Thoracic aorta (tissue), 2 donors: ENCODE measurements at places on chromosomes 1 and 21. TPM values are rescaled to one million over a fixed set of nuclear protein-coding genes. Genes with fewer than 3 reads are reported as not detected.

- no peak overlapping the region for H3K4me3 ChIP-seq
- no peak for DNase-seq
- no peaks in the 10 kb centered on the region for H3K27me3 ChIP-seq
- peaks cover 37% of the 10 kb centered on the region for H3K36me3 ChIP-seq
Measured at GRCh38 chr1:26838474-26839338, 12.2 kb downstream of the ZDHHC18 start.

DNA sequence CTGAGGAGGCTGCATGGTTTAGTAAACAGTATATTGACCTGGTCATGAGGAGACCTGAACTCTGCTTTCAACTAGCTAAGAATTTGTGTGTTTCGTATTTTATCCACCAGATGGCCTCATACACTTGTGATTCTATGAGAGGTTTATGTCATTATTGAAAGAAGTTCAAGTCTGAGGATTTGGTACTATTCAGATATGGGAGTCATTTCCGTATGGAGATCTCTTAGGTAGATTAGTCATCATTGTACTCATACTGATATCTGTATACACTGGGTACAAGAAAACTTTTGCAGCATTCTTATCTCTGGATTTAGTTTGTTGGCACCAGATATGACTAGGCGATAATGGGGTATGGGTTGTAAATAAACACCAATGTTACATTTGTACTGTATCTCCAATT is 26.6 kb downstream of the ATF6 start:
- H3K4me1 ChIP-seq, result no peaks in the 10 kb centered on the region
- peaks cover 28% of the 10 kb centered on the region for H3K36me3 ChIP-seq
- no peaks in the 10 kb centered on the region for H3K27me3 ChIP-seq

DNA sequence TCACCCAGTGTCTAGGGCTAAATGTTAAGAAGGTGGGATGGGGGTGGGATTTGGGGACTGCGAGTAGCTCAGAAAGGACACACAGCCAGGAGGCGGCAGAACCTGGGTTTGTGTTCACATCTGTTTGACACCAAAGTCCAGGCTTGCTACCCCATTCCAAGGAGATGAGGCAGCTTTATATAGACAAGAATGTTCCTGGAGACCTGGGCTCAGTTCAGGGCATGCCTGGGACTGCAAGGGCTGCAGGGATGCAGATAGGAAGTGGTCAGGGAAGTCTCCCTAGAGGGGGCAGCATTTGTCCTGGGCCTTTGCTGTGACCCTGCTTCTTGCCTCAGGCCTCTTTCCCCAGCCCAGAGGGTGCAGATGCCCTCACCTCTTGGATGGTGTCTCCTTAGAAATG is 16.3 kb downstream of the PADI3 start:
- no peaks in the 10 kb centered on the region for H3K27me3 ChIP-seq
- no peak for DNase-seq
- H3K36me3 ChIP-seq, result no peaks in the 10 kb centered on the region

DNA sequence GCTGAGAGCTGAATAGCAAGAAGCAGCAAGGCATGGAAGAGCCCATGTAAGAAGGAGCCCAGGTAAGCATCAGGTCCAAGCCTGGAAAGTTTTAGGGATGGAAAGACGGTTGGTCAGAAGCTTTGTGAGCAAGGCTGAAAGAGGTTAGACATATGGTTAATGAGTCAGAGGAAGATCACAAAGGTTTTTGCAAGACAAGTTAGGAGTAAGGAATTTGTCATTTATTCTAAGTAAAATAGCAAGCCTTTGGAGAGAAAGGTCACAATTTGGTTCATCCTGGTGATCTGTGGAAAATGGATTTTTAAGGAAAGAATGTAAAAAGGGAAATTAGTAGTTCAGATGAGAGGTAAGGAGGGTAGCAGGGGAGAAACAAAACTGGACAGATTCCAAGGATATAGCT is 106.7 kb downstream of the DPYD start:
- no peaks in the 10 kb centered on the region for H3K36me3 ChIP-seq
- no peak for DNase-seq
- no peaks in the 10 kb centered on the region for H3K4me1 ChIP-seq
- no peak overlapping the region for H3K4me3 ChIP-seq
- H3K27me3 ChIP-seq, result no peaks in the 10 kb centered on the region

GRCh38 chr1:30008372-30008997 is 714.9 kb downstream of the MATN1 start:
- H3K36me3 ChIP-seq, result no peaks in the 10 kb centered on the region
- no peaks in the 10 kb centered on the region for H3K27me3 ChIP-seq
- no peaks in the 10 kb centered on the region for H3K4me1 ChIP-seq

DNA sequence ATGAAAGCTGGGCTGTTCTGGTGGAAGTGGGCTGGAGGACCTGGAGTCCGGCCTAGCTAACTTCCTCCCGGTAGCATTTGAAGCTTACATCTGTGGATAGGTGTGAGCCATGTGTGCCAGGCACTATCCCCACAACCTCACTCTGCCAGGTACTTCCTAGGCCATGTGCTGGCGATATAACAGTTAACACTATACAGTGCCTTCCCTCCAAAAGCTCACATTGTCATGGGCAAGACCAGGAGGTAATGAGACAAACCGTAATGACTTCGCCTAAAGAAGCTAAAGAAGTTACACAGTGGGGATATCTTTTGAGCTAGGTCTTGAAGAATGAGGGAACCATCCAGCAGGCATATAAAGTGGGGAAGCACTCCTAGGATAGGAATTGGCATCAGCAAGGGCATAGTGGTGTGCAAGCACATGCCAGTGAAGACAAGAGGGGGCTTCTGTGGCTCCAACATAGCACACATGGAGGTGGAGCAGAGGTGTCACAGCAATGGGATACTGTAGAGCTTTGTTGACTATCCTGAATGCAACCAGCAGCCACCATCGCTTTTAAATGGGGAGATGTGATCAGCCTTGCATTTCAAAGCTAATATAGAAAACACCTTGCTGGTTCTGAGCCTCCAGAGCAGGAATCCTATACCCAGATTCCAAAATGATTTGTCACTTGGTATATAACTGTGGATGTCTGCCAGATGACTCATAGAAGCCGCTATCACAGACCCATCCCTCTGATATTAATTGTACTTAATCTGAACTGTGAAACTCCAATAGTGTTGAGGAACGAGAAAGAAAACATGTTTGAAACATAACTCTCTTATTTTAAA is 466.3 kb downstream of the LMO4 start:
- no peak for DNase-seq
- no peaks in the 10 kb centered on the region for H3K27me3 ChIP-seq
- no peak overlapping the region for H3K27ac ChIP-seq

Gene TAS1R2
- total RNA-seq, result not detected

GRCh38 chr1:156448134-156448967 is 52.2 kb downstream of the MEF2D start:
- H3K27me3 ChIP-seq, result no peaks in the 10 kb centered on the region
- no peak for DNase-seq
- H3K4me3 ChIP-seq, result no peak overlapping the region
- H3K36me3 ChIP-seq, result no peaks in the 10 kb centered on the region

GRCh38 chr1:108816049-108816893 is 40.6 kb downstream of the AKNAD1 start:
- peak; percentile 19 for DNase-seq
- no peaks in the 10 kb centered on the region for H3K27me3 ChIP-seq
- no peaks in the 10 kb centered on the region for H3K36me3 ChIP-seq
- peaks cover 18% of the 10 kb centered on the region for H3K4me1 ChIP-seq

Gene PEX10
- total RNA-seq, result 12.1 TPM

Gene ACTN2
- 32.2 TPM for total RNA-seq

Gene S100A3
- 25.0 TPM for total RNA-seq

Gene CYP4X1
- total RNA-seq, result 29.6 TPM

DNA sequence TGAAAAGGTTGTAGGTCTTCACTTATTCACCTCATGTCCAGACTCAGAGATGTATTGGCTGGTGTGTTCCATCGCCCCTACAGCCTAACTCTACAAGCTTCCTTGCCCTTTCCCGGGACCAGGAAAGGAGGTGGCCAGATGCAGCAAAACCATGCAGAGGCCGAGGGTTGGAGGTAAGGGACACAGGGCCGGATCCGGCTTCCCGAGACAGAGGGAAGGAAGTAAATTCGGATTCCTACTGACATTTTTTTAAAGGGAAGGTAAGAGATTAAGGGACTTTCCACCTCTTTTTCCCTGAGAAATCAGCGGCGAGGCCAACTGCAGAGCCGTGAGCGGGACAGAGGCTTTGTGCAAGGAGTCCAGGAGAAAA is 12.7 kb downstream of the EPHA10 start:
- no peaks in the 10 kb centered on the region for H3K4me1 ChIP-seq
- H3K4me3 ChIP-seq, result no peak overlapping the region
- H3K27me3 ChIP-seq, result peaks cover 8% of the 10 kb centered on the region

GRCh38 chr21:34123609-34124008 is 50.2 kb downstream of the MRPS6 start:
- H3K4me3 ChIP-seq, result peak overlapping the region; percentile 4
- peaks cover 88% of the 10 kb centered on the region for H3K4me1 ChIP-seq
- DNase-seq, result no peak
- peaks cover 4% of the 10 kb centered on the region for H3K36me3 ChIP-seq
- no peak overlapping the region for H3K27ac ChIP-seq

DNA sequence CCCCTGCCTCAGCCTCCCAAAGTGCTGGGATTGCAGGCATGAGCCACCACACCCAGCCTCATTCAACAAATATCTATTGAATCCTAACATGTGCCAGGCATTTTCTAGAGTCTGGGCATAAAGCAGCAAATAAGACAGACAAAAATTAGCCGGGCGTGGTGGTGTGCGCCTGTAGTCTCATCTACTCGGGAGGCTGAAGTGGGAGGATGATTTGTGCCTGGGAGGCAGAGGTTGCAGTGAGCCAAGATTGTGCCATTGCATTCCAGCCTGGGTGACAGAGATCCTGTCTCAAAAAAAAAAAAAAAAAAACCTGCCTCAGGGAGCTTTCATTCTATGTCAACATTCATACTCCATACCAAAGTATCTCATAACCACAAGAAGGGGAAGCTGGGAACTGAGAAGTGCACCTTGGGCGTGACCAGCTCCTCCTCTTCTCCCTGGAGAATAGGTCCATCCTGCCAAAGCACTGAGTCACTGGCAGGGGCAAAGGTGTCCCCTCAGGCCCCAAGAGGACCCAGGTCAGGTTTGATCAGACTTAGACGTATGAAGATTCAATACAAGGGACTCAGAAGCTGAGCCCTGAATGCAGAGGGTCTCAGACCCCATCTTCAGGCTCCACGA is 36.8 kb upstream of the PPP1R15B start:
- H3K27me3 ChIP-seq, result no peaks in the 10 kb centered on the region
- no peak overlapping the region for H3K27ac ChIP-seq

DNA sequence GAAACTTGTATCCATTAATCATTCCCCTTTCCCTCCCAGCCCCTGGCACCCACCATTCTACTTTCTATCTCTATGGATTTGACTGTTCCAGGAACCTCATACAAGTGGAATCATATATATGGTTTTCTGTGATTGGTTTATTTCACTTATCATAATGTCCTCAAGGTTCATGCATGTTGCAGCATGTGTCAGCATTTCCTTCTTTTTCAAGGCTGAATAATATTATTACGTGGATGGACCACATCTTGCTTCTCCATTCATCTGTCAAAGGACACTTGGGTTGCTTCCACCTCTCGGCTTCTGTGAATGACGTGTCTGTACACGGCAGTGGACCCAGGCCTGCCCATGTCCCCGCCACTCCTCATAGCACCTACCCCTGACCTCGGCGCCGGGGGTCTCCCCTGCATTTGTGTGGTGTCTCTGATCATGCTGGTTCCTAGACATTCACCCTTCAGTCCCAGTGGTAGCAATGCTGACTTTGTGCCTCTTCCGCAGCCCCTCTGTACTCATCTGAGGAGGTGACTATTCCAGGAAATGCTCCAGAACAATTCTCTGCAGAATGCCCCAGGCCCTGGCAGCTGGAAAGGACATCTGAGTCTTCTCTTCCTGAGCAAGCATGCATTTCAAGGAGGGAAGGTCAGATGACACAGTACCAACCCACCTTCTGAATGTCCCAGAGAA is 136.9 kb downstream of the PSMG1 start:
- no peak overlapping the region for H3K27ac ChIP-seq
- H3K4me1 ChIP-seq, result no peaks in the 10 kb centered on the region

DNA sequence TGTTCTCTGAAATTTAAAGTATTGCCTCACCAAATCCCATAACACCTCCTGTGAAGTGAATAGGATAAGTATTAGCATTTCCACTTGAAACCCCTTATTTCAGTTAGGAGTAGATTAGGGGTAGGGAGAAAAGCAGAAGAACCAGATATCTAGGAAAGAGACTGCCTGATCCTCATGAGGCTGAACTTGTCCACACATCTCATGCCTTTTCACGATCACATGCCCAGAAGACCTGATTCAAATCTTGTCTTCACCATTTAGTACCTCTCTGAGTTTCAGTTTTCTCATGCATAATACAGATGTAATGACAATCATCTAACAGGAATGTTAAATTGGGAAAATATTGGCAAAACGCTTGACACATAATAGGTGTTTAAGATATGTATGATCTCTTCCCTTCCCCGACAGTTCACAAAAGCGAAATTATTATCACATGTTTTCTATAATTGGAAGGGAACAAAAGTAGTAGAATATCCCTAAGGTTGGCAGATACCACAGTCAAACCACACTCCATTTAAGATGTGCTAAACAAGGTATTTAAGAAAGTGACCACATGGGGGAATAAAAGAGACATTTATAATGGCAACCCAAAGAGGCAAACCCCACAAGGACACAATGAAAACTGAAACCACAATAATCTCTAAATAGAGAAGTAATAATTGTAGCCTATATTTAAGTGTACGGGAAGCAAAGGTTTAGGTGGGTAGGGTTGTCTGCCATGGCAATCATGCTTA is 25.2 kb downstream of the GFI1 start:
- no peak for DNase-seq
- H3K4me1 ChIP-seq, result no peaks in the 10 kb centered on the region
- H3K4me3 ChIP-seq, result no peak overlapping the region
- no peaks in the 10 kb centered on the region for H3K36me3 ChIP-seq
- H3K27me3 ChIP-seq, result no peaks in the 10 kb centered on the region
